ENCODE measurements at places on chromosomes 4 and X. TPM values are rescaled to one million over a fixed set of nuclear protein-coding genes. Genes with fewer than 3 reads are reported as not detected.

The SPANXN1 gene
- not detected for total RNA-seq

The STK32B gene
- 1.9 TPM for total RNA-seq

The CT47C1 gene
- not detected for total RNA-seq

The TIMM8A gene
- total RNA-seq: 31.8 TPM

The ADRA2C gene
- total RNA-seq: 21.8 TPM

The IL13RA2 gene
- total RNA-seq: not detected

The TXK gene
- 0.70 TPM for total RNA-seq

The TMEM154 gene
- 1.9 TPM for total RNA-seq

The XAGE1A gene
- not detected for total RNA-seq

The NSG1 gene
- total RNA-seq: 22.3 TPM

The TMEM255A gene
- 0.61 TPM for total RNA-seq

The MAGEC1 gene
- not detected for total RNA-seq

The ZCCHC18 gene
- total RNA-seq: 2.6 TPM

The PLA2G12A gene
- total RNA-seq: 53.9 TPM

The MXRA5 gene
- total RNA-seq: 2.8 TPM

The RHOXF1 gene
- not detected for total RNA-seq

The SPIN2A gene
- 4.5 TPM for total RNA-seq

The TMEM150C gene
- 2.7 TPM for total RNA-seq

The CFAP99 gene
- total RNA-seq: 0.41 TPM

The GLRA3 gene
- total RNA-seq: 0.11 TPM

The CXCL3 gene
- total RNA-seq: 3.5 TPM

The TMEM144 gene
- 5.3 TPM for total RNA-seq

The CT45A1 gene
- not detected for total RNA-seq

The FABP2 gene
- total RNA-seq: not detected

The CSAG1 gene
- total RNA-seq: 1.5 TPM

The RAI2 gene
- 0.57 TPM for total RNA-seq

The PRDM8 gene
- not detected for total RNA-seq

The EXOC1 gene
- total RNA-seq: 19.0 TPM

The AFAP1 gene
- 23.6 TPM for total RNA-seq

The GSX2 gene
- total RNA-seq: not detected

The MSN gene
- 130 TPM for total RNA-seq

The RPA4 gene
- total RNA-seq: not detected

The UGT2B11 gene
- not detected for total RNA-seq

The IL9R gene
- total RNA-seq: 1.9 TPM

The CLNK gene
- not detected for total RNA-seq

The REST gene
- 75.1 TPM for total RNA-seq

The LNX1 gene
- 5.9 TPM for total RNA-seq

The MAGEA2B gene
- total RNA-seq: 13.7 TPM

The SMIM10L2A gene
- total RNA-seq: 4.7 TPM

The SPANXN3 gene
- not detected for total RNA-seq

The SUPT20HL2 gene
- not detected for total RNA-seq

The EDA2R gene
- 11.9 TPM for total RNA-seq

The TBX22 gene
- total RNA-seq: 1.0 TPM

The CC2D2A gene
- total RNA-seq: 10.2 TPM

The PNPLA4 gene
- total RNA-seq: 18.4 TPM

The FTSJ1 gene
- total RNA-seq: 50.2 TPM

The P2RY4 gene
- total RNA-seq: not detected

All from WTC11 (cell line).